Diencephalon (tissue), 1 donor: ENCODE measurements at places on chromosomes 1 and 21. TPM values are rescaled to one million over a fixed set of nuclear protein-coding genes. Genes with fewer than 3 reads are reported as not detected.

The HSPB7 gene
- total RNA-seq: 0.23 TPM

The ADAMTS1 gene
- total RNA-seq: 5.8 TPM

The PPIAL4G gene
- 0.46 TPM for total RNA-seq

The RNU1-3 gene
- under 0.01 TPM for total RNA-seq

The FNBP1L gene
- 248 TPM for total RNA-seq

The OR2G6 gene
- total RNA-seq: not detected

The KLF17 gene
- 0.46 TPM for total RNA-seq

The TIE1 gene
- total RNA-seq: 19.6 TPM

The C1orf53 gene
- total RNA-seq: 2.8 TPM

The CFAP298 gene
- 20.1 TPM for total RNA-seq

The SZRD1 gene
- total RNA-seq: 11.3 TPM

The CDC7 gene
- total RNA-seq: 21.5 TPM

The TMEM52 gene
- 5.8 TPM for total RNA-seq
